ENCODE measurements at places on chromosomes 16 and 17. TPM values are rescaled to one million over a fixed set of nuclear protein-coding genes. Genes with fewer than 3 reads are reported as not detected.

DNA sequence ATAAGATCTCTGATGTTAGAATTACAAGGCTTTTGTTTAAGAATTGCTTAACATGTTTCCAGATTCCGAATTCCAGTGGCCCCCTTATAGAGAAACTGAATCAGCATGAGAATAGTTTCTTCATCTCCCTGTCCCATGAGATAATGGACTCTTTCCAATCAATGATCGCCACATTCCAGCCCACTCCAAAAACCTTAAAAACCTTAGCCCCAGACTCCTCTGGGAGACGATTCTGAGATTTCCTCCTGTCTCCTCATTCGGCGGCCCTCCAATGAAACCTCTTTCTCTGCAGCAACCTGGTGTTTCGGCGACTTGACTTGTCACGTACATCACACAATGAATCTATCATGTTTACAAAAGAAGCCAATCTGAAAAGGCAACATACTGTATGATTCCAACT is 197.1 kb upstream of the PSMD7 start:
- no peaks in the 10 kb centered on the region for H3K36me3 ChIP-seq
- no peak overlapping the region for H3K4me3 ChIP-seq
- H3K4me1 ChIP-seq = no peaks in the 10 kb centered on the region
- no peak overlapping the region for H3K27ac ChIP-seq
- H3K27me3 ChIP-seq = no peaks in the 10 kb centered on the region
- DNase-seq = no peak

Gene CMC2
- total RNA-seq = 13.6 TPM

Gene GRIN2A
- 1.5 TPM for total RNA-seq

Gene CES2
- 42.3 TPM for total RNA-seq

Gene TEKT5
- total RNA-seq = 0.29 TPM

Measured in osteoblast (primary cell).